ENCODE measurements at places on chromosomes 3 and 15.
A peak's percentile ranks its signal among the peaks of the same experiment; 100 is the strongest.

- no peak for DNase-seq
Measured at GRCh38 chr15:53716909-53717876, 42.3 kb downstream of the WDR72 start.

DNA sequence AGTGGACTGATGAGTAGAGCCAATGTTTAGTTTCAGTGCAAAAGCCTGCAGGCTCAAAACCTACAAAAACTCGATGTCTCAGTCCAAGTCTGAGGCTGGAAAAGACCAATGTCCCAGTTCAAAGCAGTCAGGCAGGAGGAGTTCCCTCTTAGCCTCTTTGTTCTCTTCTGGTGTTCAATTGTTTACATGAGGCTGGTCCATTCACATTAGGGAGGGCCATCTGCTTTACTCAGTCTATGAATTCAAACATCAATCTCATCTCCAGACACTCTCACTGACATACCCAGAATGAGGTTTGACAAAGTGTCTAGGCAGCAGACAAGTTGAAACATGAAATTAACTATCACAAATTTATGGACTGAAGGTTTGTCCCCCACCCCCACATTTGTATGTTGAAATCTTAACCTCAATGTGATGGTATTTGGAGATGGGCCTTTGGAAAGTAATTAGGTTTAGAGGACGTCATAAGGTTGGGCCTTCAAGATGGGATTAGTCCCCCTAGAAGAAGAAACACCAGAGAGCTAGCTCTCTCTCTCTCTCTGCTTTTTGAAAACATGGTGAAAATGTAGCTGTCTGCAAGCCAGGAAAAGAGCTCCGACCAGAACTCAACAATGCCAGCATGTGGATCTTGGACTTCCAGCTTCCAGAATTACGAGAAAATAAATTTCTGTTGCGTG lies 438.5 kb upstream of the RGMA start:
- DNase-seq, result no peak

- DNase-seq, result no peak
Measured at GRCh38 chr3:180058238-180058637, 21.5 kb upstream of the PEX5L start.

- DNase-seq, result no peak
Measured at GRCh38 chr3:55690726-55691125, 203.6 kb upstream of the WNT5A start.

DNA sequence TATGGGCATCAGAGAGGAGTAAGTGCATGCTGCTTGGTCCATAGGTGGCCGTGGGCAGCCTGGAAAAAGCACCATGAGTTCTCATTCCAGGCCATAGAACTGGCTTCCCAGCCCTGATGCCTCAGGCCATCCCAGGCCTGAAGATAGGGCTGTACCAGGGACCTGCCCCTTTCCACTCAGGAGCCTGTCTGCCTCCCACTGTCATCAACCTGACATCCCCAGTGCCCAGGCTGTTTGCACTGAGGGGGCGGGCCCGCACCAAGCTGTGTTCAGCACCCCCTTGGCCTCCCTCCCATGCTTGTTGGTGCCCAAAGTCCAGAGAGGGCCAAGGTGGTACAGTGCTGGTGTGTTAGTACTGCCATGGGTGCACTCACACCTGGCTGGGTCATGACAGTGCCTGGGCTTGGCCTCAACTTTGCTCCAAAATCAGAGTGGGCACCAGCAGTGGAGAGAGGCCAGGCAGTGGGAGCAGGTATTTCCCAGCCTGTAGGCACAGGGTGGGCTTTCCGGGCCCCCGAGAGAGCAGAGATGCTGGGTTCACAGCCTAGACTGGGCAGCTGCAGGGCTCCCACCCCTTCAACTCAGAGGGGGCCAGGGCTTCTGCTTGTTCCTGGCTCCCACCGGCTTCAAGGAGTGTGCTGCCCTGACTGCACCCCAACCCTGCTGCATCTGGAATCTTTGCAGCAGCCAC lies 556.1 kb downstream of the SI start:
- DNase-seq, result no peak

DNA sequence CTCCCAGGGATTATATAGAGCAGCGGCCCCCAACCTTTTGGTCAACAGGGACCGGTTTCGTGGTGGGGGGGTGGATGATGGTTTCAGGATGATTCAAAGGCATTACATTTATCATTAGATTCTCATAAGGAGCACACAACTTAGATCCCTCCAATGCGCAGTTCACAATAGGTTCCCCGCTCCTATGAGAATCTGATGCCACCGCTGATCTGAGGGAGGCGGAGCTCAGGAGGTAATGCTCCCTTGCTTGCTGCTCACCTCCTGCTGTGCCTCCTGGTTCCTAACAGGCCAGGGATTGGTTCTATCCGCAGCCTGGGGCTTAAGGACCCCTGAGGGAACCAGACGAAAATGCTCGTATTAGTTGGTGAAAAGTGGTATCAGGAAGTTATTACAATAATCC lies 1.3 kb upstream of the HACD2 start:
- DNase-seq, result peak; percentile 34

- no peak for DNase-seq
Measured at GRCh38 chr15:83694015-83694414, 40.1 kb downstream of the ADAMTSL3 start.

GRCh38 chr3:192597506-192597905 lies 129.8 kb downstream of the FGF12 start:
- DNase-seq, result no peak

GRCh38 chr3:52663098-52663497 lies 22.6 kb downstream of the PBRM1 start:
- DNase-seq, result no peak

GRCh38 chr3:85721409-85722145 lies 762.8 kb downstream of the CADM2 start:
- no peak for DNase-seq

DNA sequence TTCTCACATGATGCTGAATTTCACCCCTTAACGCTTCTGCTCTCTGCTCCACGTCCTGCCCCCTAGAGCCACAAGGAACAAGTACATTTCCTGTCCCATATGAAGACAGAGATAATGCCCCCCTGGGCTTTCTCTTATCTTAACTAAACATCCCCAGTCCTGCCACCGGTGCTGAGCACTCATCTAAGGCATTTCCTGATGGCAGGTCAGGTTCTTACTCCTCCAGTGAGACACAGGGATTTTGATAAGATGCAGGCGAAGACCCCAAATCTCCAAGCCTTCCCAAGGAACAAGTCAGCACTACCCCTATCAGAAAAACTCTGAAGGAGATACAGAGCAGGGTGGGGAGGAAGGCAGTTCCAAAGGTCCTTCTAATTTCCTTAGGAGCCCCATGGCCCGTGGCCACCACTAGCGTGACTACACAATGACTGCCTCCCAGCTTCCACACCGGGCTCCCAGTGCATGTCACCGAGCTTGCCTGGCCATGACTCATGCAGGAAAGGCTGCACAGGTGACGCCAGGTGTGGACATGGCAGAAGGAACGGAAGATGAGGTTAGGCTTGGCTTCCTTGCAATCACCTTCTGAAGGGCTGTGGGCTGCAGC lies 152.9 kb downstream of the XXYLT1 start:
- DNase-seq, result no peak

DNA sequence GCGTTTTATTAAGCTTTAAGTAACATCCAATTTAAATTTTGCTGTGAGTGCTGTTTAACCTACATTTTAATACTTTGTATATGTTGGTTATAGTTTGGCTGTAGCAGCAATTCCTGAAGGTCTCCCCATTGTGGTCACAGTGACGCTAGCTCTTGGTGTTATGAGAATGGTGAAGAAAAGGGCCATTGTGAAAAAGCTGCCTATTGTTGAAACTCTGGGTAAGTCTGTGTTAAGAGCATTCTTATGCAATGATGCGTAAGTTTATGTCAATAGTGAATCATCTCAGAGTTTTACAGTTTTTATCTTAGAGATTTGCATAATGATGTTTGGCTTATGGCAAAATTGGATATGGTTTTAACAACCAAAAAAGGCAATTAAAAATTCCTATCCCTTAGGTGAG lies 62.7 kb downstream of the ASTE1 start:
- no peak for DNase-seq

DNA sequence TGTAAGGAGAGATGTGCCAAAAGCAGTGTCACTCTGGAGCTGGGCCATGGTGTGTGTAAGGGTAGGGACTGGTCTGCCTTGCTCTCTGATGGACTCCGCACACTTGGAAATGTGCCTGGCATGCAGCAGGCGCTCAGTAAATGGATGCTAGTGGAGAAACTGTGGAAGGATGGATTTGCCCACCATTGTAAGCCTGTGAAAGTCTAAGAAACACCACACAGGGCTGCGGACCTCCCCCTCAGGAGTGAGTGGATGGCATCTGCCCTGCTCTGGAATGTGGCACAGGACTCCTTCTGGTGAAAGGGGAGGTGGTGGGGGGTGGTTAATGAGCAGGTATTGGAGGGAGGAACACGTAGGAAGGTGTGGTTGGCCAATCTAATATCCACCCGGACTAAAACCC lies 62.2 kb upstream of the ACAN start:
- no peak for DNase-seq

- DNase-seq, result no peak
Measured at GRCh38 chr15:48976444-48977088, 12.8 kb upstream of the SHC4 start.

DNA sequence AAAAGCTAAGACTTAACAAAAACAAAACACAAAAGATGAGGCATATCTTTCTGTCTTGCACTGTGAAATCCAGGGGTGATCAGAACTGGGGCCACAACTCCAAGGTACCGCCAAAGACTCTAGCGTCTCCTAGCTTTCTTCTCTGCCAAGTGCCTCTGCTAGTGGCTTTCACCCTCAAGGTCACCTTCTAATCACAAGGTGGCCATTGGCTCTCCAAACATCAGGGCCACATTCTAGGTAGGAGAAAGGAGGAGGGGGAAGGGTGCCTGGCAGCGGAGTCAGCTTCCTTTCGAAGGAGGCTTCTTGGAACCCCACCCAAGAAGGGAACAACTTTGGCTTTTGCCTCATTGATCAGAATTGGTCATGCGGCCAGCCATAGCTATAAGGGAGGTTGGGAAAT lies 168.8 kb upstream of the SMAD3 start:
- DNase-seq, result no peak

DNA sequence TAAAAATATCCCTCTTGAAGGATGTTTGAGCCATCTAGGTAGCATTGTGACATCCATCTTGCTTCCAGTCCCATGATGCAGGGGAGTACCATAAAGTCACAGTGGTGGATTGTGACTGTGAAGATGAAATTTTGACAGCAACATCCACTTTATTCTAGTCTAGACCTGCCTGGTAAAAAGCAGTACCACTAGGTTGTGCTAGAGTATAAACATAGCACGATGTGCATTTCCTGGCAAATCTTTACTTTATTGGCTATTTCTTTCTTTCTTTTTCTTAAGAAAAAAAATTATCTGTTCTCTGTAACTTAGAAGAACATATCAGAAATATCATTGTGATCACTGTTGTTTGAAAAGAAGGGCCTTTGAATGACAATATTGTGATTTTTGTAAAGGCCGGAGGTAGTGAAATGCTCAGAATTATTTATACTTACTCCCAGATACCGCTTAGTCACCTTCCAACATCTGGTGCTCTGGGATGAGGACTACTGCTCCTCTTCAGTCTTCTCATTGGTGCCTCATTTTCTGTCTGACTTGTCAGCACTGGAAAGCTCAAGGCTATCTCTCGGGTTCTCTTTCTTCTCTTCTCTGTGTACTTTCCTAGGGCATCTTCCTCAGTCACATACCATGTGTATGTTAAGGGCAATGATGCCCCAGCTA lies 35.6 kb downstream of the AGBL1 start:
- DNase-seq, result no peak

DNA sequence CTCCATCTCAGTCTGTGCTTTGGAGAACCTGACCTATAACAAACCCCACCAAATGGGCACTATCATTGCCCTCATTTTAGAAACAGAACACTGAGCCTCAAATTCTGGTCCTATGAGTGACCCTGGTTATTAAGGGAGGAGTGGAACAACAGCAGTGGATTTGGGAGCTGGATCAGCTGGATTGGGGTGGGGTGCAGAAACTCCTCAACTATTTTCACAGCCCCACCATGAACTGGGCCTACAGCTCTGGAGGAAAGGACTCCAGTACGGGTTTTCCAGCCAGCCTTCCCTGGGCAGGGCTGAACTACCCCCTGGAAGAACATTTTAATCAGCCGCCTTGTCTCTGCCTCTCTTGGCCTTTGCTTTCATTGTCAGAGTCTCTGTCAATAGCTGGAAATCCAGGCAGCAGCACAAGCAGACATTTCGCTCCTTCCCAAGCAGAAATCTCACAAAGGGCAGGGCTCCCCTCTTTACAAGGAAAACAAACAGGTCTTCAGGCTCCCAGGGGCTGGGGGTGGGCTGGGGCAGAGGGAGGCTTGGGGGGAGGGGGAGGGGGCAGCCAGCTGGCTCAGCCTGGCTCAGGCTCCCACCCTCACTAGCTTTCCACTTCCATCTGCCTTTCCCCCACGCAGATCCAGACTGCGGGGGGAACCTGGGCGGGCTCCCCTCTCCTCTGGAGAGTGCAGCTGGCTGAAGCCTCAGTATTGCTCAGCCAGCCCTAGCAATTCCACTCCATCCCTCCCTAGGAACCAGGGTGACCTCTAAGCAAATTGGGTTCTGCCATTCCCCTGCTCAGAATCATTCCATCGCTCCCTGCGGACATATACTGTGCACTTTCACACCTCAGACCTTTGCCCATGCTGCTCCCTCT lies 13.7 kb upstream of the TLE3 start:
- no peak for DNase-seq

DNA sequence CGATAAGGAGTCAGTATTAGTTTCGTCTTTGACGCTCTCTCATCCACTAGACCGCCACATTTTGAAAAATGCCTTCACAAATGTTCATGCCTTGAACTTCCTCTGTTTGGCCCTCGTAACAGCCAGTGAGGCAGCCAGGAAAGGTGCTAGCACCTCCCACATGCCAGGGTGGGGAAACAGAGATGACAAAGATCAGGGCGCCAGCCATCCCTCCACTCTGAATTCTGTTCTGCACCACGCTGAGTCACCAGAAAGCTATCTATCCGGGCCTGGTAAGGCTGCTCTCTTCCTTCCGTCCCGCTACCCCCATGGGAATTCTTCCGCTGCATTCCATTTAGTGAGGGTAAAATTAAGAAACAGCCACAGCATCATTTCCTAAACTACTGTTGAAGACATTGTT lies 31.3 kb upstream of the BCL2L10 start:
- DNase-seq, result no peak

GRCh38 chr3:177591379-177591778 lies 394.1 kb upstream of the TBL1XR1 start:
- no peak for DNase-seq

- no peak for DNase-seq
Measured at GRCh38 chr3:154657218-154657617, 227.2 kb upstream of the GPR149 start.

- no peak for DNase-seq
Measured at GRCh38 chr3:52406791-52407510, 38.0 kb downstream of the SEMA3G start.

- no peak for DNase-seq
Measured at GRCh38 chr3:23888617-23889228, 28.1 kb downstream of the NKIRAS1 start.

- DNase-seq, result no peak
Measured at GRCh38 chr3:151282921-151283320, 4.6 kb upstream of the P2RY14 start.

GRCh38 chr15:85616549-85617110 lies 178.1 kb downstream of the KLHL25 start:
- DNase-seq, result no peak

GRCh38 chr3:77014226-77014625 lies 25.7 kb upstream of the ROBO2 start:
- no peak for DNase-seq

Data from T-helper 2 cell treated with Interferon-gamma antibody and Interleukin-4, amounts not matched to agents 5 μg/mL and 100 μg/mL, for 36 hours (primary cell).